ENCODE measurements at places on chromosomes 5 and 9.

- no peak for DNase-seq
Measured at GRCh38 chr9:7342736-7343135, 456.8 kb downstream of the DMAC1 start.

DNA sequence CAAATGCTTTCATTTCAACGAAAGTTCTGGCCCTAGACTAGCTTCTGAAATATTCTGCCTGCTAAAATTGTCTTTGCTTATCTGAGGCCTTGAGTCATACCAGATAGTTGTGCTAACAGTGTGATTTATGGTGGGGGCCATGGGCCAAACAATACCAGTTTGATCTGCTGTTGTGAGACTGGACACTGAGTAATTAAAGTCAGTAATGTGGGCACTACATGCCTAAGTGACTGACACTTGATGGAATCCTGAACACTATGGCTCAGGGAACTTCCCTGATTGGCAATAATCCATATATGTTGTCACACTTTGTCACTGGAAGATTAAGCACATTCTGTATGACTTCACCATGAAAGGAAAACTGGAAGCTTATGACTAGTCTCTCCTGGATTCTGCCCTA, 127.6 kb upstream of the CYLC2 start:
- DNase-seq = peak; percentile 20

DNA sequence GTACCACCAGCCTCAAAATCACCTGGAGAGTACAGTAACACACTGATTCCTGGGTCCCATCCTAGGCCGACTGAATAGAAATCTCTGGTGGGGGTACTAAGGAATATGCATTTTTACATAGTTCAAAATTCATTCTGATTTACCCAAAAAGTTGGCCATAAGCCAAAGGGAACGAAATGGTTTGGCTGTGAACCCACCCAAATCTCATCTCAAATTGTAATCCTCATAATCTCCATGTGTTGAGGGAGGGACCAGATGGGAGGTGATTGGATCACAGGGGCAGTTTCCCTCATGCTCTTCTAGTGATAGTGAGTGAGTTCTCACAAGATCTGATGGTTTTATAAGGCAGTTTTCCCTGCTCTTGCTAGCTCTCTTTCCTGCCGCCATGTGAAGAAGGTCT, 31.1 kb downstream of the MEGF9 start:
- no peak for DNase-seq

- DNase-seq = no peak
Measured at GRCh38 chr5:128673970-128674369, 135.9 kb upstream of the FBN2 start.

DNA sequence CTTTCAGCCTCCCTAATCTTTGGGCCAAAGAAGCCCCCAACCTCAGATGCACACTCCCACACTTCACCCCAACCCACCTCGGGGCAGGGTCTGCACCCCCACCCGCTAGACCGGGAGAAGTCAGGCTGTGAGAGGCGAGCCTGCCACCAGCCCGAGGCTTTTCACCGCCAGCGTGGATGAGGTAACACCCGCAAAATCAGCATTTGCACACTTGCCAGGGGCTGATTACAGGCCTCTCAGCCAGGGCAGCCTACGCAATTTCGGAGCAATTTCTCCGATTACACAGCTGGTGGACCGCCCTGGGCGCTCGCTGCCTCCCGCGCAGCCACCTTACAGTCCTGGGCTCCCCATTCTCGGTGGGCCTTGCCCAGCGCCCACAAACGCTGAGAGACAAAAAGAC, 68.5 kb downstream of the FOXD1 start:
- DNase-seq = no peak

DNA sequence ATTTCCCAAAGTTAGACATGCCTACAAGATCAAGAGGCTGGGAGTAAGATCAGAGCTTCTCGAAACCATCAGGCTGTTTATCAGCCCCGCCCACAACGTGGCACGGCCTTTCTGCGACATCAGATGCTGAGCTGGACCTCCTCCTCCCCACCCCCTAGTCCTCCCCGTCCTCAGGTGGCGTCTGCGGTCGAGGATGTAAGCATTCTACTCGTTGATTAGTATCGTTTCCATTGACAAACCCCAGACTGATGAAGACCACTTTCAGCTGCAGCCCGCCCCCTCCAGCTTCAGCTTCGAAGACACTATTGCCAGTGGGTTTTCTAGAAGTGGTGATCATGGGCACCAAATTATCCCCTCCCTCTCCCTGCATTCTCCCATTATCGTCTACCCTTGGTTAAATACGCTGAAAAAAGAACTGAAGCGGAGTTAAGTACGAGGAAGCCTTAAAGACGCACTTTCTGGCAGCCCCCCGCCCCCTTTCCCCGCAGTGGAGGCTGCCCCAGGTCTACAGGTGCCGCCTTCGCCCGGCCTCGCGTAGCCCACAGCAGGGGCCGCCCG, 1.1 kb downstream of the PPIC start:
- no peak for DNase-seq

GRCh38 chr9:124532897-124533296, 25.7 kb upstream of the NR5A1 start:
- no peak for DNase-seq

DNA sequence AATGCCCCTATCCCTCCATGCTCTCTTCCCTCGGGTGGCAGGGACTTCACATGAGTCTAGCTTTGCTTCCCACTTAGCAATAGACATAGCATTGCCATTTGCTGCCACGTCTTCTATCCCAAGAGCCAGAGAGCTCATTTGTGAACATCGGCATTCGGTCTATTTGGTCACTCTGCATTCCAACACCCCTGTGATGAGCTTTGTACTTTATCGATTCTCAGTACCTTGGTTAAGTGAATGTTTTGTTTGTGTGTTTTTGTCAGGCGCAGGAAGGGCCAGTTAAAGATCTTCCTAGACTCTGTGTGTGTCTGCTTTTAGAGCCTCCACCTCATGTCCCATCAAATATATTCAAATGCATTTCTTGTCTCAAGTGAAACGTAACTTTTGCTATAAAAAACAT, 141.7 kb downstream of the TARS1 start:
- DNase-seq = no peak

DNA sequence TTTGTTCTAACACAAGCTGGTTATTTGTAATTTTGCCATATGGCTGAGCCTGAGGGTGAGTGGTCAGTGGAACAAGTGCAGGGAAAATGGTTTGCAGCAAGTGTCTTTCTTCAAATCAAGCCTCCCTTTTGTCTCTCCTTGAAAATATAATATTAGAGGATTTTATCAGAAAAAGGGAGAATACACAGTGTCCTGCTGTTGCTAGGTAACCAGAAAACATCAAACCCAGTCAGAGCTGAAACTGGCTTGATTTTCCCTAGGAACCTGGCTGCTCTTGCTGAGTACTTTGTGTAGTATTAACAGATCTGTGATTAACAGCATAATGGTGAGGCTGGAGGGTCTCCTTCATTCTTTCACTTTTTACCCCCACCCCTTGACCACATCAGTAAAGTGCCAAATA, 314.0 kb downstream of the ARHGEF28 start:
- DNase-seq = no peak

DNA sequence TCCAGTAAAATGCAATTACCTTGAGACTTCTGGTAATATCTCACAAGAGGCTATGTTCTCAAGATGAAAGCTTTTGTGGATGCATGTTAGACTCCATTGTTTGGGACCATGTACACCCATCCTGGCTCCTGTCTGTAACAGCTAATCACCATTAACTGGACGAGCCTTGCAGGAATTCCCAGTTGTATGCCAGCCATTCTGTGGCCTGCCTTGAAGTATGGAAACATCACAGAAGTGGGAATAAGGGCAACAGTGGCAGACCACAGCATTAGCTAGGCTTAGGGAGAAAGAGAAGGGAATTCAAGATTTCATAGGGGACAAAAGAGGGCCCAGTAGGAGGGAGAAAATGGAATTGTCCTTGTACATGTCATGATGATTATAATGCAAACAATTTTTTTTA, 79.0 kb downstream of the RORB start:
- DNase-seq = no peak
